ENCODE measurements at places on chromosomes 1 and 21.

- DNase-seq: no peak
Measured at GRCh38 chr1:32220746-32221580, 1.2 kb downstream of the TMEM234 start.

- no peak for DNase-seq
Measured at GRCh38 chr1:51131185-51131584, 29.2 kb downstream of the C1orf185 start.

DNA sequence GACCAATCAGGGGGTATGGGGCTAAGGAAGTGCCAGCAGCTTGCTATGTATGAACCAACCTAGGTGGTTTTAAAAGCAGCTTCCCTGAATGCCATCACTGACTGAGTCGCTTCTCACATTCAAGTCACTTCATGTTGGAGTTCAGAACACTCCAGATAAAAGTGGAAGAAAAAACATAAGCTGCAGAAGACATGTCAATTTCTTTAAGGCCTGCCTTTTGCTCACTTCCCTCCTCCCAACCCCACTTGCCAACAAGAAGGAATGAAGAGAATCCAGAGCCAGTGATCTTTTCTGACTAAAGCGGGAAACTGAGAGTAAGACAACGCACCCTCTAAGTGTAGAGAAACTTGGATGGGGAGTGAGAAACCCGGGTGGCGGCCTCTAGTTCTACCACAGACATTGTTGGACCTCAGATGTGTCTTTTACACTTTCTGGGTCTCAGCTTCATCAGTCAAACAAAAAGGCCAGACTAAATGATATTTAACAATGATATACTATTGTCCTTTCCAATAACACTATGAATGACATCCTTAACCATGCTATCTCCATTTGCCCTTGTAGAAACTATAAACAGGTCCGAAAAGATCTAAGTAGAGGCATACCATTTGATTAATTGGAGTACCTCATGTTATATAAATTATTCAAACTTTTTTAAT, 54.1 kb downstream of the LUZP1 start:
- no peak for DNase-seq

- DNase-seq: no peak
Measured at GRCh38 chr1:73832276-73833181, 365.4 kb downstream of the LRRIQ3 start.

DNA sequence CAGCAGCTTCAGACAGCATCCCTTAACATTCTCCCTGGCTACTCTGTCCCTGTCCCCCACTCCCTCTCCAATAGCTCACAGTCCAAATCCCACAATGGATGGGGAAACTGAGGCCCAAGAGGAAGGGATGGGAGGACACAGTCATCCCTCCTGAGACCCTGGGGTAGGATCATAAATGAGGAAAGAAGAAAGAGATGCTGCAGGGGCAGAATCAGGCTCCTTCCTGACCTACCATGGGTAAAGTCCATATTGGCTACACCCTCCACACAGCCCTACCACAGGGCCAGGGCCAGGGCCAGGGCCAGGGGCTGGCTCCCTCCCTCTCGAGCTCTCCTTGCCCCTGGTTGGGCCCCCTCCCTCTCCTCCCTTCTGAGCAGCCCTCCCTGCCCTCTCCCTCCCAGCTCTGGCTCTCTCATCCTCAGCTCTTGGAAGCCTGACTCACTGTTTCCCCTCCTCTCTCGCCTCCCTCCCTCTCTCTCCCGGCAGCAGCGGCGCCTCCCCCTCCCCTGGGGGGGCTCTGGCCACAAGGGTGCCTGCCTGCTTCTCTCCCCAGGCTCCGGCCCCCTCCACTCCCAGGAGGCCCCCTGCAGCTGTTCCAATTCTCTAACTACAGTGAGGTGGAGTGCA, 4.9 kb downstream of the AHDC1 start:
- no peak for DNase-seq

GRCh38 chr1:96079581-96079980, 642.0 kb upstream of the PTBP2 start:
- no peak for DNase-seq

- DNase-seq: no peak
Measured at GRCh38 chr21:32946654-32947053, 79.1 kb upstream of the OLIG2 start.

DNA sequence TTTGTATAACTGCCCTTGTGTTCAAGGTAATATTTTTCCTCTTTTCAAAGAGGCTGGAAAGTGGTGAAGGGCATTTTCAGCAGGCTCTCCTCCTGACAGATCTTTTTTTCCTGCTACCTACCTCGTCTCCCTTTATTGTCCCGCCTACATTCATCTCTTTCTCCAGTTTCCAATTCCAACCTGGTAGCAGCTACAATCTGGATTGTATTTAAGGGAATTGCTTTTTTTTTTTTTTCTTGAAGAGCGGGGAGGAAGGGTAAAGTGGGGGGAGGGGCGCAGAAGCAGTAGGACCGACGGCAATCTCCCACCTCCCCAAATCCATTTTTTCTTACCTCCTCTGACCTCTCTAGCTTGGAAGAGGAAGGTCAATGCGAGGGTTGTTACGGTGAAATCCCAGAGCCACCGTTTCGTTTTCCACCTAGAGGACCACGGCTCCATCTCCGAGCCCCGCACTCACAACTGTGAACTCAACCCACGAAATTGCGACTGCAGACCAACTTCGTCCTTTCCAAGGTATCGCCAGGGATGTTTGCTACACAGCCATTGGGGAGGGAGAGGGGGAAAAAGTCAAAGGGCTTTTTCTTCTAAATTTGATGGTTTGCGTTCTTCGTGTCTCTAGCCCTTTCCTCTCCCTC, 464 bp downstream of the COL11A1 start:
- no peak for DNase-seq

GRCh38 chr1:109501644-109502363, 7.7 kb downstream of the AMIGO1 start:
- DNase-seq: no peak

- DNase-seq: no peak
Measured at GRCh38 chr1:53198241-53198651, 1.6 kb downstream of the CPT2 start.

- DNase-seq: no peak
Measured at GRCh38 chr1:179510038-179510437, 65.7 kb downstream of the NPHS2 start.

- no peak for DNase-seq
Measured at GRCh38 chr1:182845379-182845778, 6.2 kb downstream of the DHX9 start.

DNA sequence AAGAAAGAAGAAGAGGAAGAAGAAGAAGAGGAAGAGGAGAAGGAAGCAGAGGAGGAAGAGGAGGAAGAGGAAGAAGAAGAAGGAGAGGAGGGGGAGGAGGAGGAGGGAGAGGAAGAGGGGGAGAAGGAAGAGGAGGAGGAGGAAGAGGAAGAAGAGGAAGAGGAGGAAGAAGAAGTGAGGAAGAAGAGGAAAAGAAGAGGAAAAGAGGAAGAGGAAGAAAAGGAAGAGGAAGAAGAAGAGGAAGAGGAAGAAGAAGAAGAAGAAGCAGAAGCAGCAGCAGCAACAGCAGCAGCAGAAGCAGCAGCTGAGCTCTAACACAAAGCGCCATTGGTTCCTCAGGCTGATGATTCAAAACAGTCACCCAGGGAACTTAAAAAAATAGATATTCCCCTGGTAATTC, 34.0 kb downstream of the DNAI4 start:
- no peak for DNase-seq

GRCh38 chr21:35585878-35586277, 474.4 kb downstream of the SETD4 start:
- no peak for DNase-seq

GRCh38 chr1:238177960-238178645, 287.4 kb upstream of the ZP4 start:
- no peak for DNase-seq

DNA sequence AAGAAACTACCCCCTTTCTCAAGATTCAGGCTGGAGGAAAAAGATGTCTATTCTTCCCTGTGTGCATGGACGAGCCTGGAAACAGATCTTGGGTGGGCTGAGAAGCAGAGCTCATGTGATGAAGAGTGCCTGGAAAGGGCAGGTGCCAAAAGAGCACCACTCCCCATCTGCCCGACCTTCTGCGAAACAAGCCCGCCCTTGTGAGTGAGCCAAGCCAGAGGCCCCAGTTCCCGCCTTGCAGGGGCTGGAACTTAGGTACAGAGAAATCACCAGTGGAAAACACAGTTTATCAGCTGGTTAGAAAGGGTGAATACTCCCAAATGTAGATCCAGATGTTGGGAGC, 26.7 kb upstream of the A3GALT2 start:
- DNase-seq: no peak

DNA sequence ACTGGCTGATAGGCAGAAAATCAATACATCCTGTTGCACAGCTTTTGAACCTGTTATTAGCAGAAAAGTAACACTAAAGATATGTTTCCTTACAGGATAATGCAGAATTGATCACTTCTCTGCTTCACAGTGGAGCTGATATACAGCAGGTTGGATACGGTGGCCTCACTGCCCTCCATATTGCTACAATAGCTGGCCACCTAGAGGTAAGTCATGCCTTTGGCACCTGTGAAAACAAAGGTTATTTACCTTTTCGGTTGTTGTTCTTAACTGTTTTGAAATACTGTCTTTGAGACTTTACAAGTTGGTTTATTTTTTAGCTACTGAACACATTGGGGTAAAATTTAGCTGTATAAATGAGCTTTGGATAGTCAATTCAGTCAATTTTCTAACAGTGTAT, 36.3 kb downstream of the TNNI3K start:
- no peak for DNase-seq

DNA sequence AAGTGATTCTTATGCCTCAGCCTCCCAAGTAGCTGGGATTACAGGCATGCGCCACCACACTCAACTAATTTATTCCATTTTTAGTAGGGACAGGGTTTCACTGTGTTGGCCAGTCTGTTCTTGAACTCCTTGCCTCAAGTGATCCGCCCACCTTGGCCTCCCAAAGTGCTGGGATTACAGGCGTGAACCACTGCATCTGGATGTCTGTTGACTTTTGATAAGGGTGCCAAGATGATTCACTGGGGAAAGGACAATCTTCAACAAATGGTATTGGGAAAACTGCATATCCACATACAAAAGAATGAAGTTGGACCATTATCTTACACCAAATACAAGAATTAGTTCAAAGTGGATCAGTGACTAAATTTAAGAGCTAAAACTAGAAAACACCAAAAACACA, 19.8 kb downstream of the RO60 start:
- DNase-seq: no peak

GRCh38 chr1:187504779-187505178, 676.0 kb downstream of the PLA2G4A start:
- no peak for DNase-seq

- DNase-seq: no peak
Measured at GRCh38 chr1:201454608-201455007, 14.4 kb downstream of the PHLDA3 start.

GRCh38 chr1:22930240-22930912, 42.3 kb downstream of the LACTBL1 start:
- DNase-seq: no peak

GRCh38 chr1:67588178-67588855, 96.7 kb upstream of the GADD45A start:
- no peak for DNase-seq

DNA sequence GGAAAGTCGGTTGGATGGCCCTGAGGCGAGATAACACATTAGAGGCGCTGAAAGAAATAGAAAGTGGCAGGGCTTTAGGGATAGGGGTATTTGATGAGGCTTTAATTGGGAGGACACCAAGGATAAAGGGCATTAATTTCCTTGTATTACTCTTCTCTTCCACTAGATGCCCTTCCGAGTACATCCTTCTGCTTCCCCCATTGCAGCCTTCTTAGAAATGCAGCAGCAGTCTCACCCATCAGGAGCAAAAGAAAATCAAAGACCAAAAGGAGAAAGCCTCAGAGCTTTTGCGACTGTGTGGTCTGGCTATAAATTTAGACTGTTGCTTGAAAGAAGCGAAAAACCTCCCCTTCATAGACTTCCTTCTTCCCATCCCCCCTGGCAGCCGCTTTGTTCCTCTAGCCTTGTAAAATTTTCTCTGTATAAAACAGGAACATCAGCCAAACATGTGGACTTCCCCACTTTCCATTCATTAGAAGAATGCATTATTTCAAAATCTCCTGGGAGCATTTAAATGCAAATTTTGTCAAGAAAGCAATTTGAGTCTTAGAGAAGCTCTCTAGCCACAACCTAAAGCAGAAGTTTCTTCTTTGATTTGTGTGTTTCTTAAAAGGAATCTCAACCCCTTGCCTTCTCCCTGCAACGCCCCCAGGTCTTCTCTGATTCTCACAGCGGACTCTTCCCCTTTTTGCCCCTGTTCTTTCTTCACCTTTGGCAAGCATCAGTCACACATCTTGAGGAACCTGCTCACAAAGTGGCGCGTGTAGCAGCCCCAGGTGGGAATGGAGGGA, 76.6 kb downstream of the NDUFS5 start:
- DNase-seq: no peak

- no peak for DNase-seq
Measured at GRCh38 chr1:34270181-34270580, 93.5 kb downstream of the C1orf94 start.

- DNase-seq: no peak
Measured at GRCh38 chr1:115722221-115722620, 46.3 kb downstream of the CASQ2 start.

DNA sequence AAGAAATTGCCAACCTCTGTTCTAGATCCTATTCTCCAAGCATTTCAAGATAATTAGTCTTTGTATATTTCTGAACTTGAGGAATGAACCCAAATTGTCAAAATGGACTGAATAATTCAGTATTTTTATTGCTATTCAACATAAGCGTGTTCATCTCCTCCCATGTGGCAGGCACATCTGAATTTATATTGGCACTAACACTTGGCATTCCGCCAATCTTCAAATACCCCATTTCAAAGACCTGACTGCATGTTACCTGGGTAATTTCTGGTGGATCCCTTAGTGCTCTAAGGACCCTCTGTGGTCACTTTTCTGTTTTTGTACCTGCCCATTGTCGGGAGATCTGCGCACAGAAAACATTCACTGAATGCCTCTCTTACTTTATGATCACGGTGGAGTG, 66.6 kb downstream of the BACE2 start:
- DNase-seq: no peak

DNA sequence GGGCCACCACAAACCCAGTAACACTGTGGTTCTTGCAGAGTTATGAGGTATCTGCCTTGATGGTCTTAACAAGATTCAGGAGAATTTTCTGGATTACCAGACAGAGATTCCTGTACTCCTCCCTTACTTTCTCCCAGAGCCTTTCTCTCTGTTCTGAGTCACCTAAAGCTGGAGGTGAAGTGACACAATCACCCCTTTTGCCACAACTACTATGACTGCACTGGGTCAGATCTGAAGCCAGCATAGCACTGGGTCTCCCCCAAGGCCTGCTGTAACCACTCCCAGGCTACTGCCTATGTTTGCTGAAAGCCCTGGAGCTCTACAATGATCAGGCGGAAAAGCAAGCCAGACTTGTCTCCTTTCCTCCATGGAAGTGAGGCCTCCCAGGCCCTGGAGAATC, 156.7 kb upstream of the NEGR1 start:
- no peak for DNase-seq

DNA sequence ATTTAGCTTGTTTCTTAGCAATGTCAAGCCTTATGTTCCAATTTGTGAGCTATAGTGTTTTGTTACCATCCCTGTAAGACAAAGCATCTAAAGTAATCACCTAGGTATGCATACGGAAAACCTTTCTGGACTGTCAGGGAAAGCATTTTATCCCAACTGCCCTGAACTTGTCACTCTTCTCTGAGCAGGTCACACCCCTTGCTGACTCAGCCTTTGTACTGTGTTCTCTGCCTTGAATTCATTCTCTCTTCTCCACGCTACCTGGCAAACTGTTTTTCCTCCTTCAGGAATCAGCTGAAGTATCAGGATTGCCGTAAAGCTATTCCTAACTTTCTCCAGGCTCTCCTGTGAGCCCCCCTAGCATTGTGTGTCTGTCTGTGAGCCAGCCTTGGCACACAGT, 54.2 kb downstream of the PBX1 start:
- DNase-seq: no peak

GRCh38 chr1:202058001-202058908, 47.9 kb downstream of the ELF3 start:
- DNase-seq: no peak

GRCh38 chr21:32570456-32570855, 14.9 kb downstream of the TCP10L start:
- DNase-seq: no peak
